ENCODE measurements at places on chromosomes 2 and 18.

DNA sequence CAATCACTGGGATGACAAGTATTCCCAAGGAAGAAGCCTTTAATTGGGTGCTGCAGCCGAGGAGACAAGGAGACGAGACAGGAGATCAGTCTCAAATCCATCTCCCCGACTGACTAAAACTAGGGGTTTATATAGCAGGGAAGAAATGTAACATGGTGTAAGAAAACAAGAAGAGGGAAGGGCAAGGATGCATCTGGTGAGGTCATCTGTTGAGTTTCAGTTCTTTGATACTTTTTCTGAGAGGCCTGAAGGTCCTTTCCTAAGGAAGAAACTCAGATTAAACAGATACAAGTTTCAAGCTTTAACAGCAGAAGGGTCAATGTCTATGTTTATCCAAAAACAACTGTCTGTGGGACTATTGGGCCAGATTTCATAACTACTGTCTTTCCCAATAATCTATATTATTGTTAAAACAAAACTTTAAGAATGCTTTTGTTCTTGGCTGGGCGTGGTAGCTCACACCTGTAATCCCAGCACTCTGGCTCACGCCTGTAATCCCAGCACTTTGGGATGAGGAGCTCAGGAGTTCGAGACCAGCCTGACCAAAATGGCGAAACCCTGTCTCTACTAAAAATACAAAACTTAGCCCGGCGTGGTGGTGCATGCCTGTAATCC, 2.5 kb upstream of the PDCL3 start:
- DNase-seq = no peak

- DNase-seq = no peak
Observed at GRCh38 chr2:48253301-48253700, 276.7 kb upstream of the STON1 start.

DNA sequence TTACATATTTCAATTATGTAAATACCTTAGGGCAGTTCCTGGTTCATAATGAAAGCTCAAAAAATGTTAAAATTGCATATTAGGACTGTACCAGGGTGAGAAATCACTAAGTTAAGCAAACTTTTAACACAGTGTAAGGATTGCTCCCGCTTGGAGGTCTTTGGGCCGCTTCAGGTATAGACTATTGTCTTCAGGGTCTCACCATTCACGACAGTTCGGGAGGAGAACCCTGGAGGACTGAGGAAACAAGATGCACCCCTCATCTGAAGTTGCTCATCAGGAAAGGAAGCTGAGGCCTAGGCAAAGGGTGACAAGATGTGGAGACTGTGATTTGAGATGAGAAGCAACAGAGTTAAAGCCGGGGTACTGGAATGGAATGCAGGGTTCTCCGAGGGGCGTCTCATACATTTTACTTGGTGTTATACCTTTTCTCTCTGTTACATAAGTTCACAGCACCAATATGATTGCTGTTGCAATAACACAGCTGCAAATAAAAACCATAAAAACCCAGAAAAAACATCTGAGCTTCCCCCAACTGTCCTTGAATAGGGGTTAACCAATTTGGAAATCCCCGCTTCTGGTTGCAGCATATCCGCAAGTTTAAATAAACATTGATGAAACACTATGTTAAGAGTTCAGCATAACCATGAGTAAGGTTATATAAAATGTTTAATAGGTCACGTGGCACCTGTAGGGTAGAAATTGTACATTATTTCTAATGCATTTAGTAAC, 40.1 kb downstream of the FBXO48 start:
- DNase-seq = no peak

GRCh38 chr2:18119883-18120282, 241.4 kb downstream of the KCNS3 start:
- no peak for DNase-seq

GRCh38 chr2:232929303-232930058, 59.4 kb downstream of the SNORC start:
- DNase-seq = no peak

- DNase-seq = peak; percentile 53
Observed at GRCh38 chr2:190679813-190680591, 31.1 kb downstream of the NAB1 start.

DNA sequence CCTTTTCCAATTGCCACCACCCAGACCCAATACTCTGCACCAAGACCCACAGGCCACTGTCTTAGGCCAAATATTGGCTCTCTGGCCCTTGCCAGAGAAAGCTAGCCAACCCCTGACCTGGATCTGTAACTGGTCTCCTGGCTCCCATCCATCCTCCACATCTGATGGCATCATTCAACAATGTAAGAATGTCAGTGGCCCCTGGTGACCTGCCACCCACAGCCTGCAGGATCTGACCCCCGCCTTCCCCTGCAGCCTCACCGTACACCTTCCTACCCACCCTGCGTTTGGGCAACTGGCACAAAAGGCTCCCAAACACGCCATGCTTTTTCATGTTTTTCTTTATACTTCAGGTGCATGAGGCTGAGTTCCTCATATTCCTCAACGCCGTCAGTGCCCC, 60.0 kb upstream of the ASAP2 start:
- DNase-seq = no peak

DNA sequence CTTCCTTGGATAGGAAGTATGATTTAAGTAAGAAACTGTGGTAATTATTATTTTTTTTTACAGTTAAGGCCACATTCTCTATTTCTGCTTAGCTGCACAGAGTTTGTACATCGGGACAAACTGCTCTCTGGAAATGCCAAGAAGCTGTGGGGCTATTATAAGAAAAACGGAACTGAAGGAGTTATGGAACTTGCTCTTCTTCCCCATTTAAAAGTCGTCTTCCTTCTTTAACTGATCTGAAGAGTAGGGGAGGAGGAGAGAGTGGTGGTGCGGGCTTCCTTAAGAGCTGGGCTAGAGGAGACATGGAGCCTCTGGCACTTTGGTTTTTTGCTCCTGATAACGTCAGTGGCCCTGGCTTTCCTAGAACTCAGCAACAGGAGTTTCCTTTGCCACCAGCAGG, 54.4 kb downstream of the RAB31 start:
- no peak for DNase-seq

DNA sequence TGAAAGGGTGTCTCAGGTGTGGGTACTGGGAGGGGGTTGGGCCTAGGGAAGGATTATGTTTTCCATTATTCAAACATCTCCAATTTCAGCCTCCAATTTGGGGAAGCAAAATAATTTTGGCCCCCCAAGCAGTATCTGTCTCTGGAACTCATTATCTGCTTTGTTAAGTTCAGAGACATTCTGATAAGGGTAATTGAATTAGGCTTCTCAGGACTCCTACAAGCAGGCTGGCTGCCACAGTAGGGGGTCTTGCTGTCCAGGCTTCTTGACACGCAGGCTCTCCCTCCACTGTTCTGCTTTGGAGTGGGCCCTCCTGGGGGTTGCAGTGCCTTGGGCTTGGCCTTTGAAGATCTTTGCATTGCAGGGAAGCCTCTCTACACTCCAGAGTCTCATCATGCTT, 108.1 kb upstream of the SIX2 start:
- DNase-seq = no peak

DNA sequence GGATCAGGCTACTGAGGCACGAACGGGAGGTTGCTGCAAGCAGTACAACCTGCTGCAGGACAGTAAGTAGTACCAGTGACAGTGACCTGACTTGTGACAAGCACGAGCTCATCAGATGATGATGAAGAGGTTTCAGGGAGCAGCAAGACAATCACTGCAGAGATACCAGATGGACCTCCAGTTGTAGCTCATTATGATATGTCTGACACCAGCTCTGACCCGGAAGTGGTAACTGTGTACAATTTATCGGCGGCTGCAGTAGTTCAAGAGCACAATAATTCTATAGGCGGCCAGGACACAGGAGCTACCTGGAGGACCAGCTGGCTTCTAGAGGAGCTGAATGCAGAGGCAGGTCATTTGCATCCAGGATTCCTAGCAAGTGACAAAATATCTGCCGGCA, 64.0 kb upstream of the GULP1 start:
- no peak for DNase-seq

- DNase-seq = no peak
Observed at GRCh38 chr2:163812926-163813520, 77.2 kb upstream of the FIGN start.

DNA sequence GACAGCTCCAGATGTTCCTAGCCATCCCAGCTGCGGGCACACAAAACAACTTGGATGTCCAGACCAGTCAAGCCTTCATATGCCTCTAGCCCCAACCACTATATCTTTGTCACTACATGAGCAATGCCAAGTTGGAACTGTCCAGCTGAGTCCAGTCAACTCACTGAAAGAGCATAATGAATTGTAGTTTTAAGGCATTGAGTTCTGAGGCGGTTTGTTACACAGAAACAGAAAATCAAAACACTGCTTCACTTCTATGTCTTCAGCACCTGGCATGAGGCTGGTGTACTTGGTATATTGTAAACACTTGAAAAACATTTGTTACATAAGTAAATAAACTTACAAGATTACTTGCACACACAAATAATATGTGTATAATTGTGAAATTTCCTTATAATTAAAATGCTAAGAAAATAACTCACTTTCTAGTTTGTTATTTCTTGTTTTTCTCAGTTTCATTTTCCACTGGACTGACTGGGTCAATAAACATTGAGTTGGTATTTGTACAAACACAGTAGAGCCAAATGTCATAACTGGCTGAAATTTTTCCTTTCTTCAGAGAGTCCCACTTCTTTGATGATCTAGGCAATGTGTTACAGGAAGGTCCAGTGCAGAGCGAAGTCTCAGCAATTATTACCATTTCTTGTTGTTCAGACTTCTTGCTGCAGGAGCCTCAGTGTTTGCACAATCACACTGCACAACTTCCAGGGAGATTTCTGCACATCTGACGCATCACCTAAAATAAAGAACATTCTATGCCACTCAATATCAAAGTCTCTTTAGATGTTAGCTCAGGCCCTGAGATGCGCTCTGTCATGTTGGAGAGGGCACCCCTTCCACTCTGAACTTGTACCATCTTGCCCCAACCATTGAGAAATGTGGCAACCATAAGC, 38.2 kb upstream of the DPP4 start:
- no peak for DNase-seq

- DNase-seq = no peak
Observed at GRCh38 chr2:49490710-49491109, 336.4 kb upstream of the FSHR start.

GRCh38 chr2:86064006-86064405, 41.7 kb downstream of the POLR1A start:
- DNase-seq = no peak

GRCh38 chr2:212381428-212382102, 157.0 kb downstream of the ERBB4 start:
- DNase-seq = no peak

DNA sequence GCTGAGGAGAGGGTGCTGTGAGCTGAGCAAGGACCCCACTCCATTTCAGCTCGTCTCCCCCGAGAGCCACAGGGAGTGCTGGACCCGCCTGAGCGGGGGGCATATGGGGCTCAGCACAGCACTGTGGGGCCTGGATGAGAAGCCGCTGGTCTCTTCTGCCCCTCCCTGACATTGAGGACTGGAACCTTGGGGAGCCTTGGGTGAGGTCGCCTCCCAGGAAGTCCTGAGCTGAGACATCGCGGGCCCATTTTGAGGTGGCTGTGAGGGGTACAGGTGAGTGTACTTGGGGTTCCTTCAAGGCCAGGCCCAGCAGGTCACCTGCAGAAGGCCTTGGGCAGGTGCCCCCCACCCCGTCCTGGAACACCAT, 3.1 kb upstream of the AQP12A start:
- DNase-seq = no peak

GRCh38 chr2:19073522-19073921, 284.9 kb downstream of the OSR1 start:
- DNase-seq = no peak

GRCh38 chr2:105961599-105962146, 217.0 kb downstream of the NCK2 start:
- no peak for DNase-seq

GRCh38 chr2:28635191-28635611, 116.4 kb upstream of the PPP1CB start:
- DNase-seq = no peak

DNA sequence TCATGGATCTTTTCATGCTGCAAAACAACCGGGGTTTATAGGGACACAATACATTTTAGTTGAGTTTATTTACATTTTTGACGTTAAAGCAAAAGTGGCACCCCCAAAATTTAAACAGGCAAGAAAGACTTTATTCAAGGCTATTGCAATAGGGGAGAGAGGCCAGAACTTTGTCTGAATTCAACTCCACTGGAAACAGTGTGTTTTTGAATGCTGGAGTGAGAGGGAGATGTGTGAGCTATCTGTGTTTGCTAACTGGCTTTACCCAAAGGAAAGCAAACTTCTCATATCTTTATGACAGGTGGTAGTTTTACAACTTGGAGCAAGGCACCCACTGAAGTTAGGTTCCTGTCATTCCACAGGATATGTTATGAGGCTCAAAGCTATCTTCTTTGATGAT, 207.4 kb downstream of the AGPS start:
- DNase-seq = no peak

GRCh38 chr2:177396703-177397460, 4.3 kb downstream of the AGPS start:
- no peak for DNase-seq

GRCh38 chr18:76364282-76365259, 130.5 kb downstream of the ZNF516 start:
- DNase-seq = no peak

DNA sequence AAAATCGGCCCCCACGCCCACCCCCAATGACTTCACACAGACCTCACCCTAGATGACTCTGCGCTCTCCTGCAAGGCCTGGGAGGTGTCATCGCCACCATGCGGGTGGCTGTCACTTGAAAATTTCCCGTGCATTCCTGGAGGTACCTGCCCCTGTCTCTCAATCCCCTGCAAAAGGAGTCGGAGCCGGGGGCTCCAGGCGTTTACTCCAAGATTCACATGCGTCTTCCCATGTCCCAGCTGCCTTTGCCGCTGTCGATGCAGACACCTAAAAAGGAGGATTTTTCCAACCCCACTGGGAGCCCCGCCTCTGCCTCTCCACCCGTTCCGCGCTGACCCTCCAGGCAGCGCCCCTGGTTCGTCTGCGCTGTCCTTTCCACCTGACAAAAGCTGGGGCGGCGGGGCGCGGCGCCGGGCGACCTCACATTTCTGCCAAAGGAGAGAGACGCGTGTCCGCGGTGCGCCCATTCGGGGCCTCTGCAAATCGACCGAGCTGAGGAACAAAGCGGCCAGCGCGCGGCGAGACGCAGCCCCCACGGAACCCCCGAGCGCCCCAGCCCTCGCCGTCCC, 667 bp downstream of the REEP1 start:
- no peak for DNase-seq

DNA sequence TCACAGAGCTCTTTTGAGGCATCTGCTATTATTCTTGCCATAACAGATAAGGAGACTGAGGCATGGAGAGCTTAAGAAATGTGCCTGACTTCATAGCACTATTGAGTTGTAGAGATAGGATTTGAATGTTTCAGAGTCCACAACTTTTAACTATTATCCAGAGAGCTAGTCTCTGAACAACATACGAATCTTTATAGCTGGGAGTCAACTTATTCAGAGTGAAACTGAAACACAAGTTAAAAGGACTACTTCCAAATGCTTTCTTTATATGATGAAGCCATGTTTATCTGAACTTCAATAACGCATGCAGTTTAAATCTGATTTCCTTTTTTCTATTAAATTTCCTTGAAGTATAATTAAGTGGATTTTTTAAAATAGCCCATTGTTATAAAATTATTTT, 268.8 kb downstream of the IKZF2 start:
- DNase-seq = no peak

All from T-helper 9 cell (primary cell).